NCI-H1105 (cell line): ENCODE measurements at places on chromosomes 7 and 10.

- DNase-seq, result no peak
These were observed 137.6 kb upstream of the CDK6 start for GRCh38 chr7:92973974-92974373.

- no peak for DNase-seq
These were observed 120.9 kb downstream of the PLXNA4 start for GRCh38 chr7:132455378-132455777.

GRCh38 chr7:26853788-26854393, 10.5 kb downstream of the SKAP2 start:
- DNase-seq, result peak; percentile 45

GRCh38 chr7:83204715-83205114, 42.0 kb upstream of the PCLO start:
- DNase-seq, result no peak

DNA sequence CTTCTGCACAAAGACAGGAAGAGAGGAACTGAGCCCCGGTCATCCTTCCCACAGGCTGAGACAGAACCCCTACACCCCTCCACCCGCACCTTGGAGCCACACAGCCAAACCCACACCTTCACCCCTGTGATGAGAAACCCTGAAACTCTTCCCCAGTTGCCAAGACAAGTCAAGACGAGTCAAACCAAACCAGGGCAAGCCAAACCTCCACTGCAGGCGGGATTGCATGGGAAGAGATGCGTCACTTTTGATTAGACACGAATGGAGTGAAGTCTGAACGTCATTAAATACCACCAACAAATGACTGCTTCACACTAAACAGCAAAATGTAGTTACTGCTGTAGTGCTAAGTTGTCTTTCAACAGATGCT, 73.8 kb downstream of the PRPF18 start:
- DNase-seq, result no peak

DNA sequence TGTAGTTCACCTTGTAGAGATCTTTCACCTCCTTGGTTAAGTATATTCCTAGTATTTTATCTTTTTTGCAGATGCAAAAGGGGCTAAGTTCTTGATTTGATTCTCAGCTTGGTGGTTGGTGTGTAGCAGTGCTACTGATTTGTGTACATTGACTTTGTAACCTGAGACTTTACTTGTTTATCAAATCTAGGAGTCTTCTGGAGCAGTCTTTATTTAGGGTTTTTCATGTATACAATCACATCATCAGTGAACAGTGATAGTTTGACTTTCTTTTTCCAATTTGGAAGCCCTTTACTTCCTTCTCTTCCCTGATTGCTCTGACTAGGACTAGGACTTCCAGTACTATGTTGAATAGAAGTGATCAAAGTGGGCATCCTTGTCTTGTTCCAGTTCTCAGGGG, 33.8 kb downstream of the GPR22 start:
- DNase-seq, result no peak

DNA sequence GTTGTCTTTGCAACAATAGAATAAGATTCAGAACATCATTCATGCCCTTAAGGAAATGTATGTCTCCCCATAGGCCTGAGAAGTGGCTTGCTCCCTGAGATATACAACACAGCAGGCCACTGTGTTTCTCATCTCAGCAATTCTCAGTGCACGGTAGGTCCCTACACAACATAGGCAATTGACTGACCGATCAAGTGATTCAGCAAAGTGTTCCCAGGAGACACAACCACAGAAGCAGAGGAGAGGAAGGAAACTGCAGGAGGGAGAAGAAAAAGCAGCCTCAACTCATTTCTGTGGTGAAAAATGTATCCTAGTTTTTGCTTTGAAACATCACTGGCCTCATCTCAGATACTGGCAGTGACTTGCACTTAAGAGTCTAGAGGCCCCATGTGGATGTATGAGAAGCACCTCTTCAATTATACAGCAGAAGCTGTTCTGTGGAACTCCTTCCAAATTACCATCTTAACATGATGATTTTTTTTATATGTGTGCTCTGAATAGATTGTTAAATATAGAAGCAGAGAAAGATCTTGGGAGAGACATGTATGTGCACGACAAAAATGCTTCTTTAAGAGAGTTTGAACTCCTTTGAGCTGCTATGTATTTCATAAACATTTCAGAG, 306.8 kb downstream of the XPNPEP1 start:
- DNase-seq, result no peak

GRCh38 chr10:131134001-131134576, 177.4 kb downstream of the TCERG1L start:
- no peak for DNase-seq

DNA sequence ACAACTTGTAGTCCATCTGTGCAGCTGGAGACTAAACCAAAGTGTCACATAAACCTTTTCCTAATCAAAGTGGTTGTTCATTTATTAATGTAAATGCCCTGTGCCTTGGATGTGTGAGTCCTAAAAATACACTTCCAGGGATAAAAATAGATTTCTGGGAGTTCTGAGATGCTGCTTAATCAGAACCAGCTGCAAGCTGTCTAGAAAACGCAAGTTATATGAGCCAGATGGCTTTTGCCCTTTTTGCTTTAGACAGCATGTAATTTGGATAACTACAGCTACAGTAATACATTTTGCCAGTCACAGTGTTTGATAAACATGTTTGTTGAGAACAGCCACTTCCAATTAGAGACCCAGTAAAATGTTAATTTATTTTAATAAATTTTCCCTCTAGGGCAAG, 185.1 kb upstream of the PRPS1L1 start:
- no peak for DNase-seq

GRCh38 chr7:47634273-47634672, 52.4 kb upstream of the TNS3 start:
- no peak for DNase-seq

GRCh38 chr10:73625004-73625883, 16.0 kb downstream of the MYOZ1 start:
- DNase-seq, result peak; percentile 4

GRCh38 chr7:11552676-11553296, 279.2 kb downstream of the THSD7A start:
- DNase-seq, result no peak

GRCh38 chr7:16728811-16729210, 24.7 kb upstream of the TSPAN13 start:
- no peak for DNase-seq

DNA sequence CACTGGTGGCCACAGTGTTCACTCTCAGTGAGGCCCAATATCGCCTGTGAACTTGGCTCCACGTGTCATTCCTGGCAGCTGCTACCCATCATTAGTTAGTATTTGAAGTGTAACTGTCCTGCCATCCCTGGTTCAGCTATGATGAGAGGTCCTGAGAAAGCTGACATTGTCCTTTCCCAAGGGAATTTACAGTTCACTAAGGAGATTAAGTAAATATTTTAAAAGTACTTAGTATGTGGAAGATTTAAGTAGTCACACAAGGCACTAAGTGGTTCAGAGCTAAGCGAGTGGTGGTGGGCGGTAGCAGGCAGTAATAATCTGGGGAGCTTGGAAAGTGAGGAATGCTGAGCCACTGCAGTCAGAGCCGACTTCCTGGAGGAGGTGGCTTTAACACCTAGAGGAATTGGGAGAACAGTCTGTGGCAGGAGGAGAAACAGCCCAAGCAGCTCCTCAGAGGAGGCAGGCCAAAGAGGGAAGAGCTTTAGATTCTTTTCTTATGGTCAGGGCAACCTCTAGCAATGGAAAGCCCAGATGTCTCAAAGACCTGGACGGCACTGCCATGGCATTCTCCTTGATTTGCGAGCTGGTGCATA, 519.7 kb downstream of the LRMDA start:
- no peak for DNase-seq

DNA sequence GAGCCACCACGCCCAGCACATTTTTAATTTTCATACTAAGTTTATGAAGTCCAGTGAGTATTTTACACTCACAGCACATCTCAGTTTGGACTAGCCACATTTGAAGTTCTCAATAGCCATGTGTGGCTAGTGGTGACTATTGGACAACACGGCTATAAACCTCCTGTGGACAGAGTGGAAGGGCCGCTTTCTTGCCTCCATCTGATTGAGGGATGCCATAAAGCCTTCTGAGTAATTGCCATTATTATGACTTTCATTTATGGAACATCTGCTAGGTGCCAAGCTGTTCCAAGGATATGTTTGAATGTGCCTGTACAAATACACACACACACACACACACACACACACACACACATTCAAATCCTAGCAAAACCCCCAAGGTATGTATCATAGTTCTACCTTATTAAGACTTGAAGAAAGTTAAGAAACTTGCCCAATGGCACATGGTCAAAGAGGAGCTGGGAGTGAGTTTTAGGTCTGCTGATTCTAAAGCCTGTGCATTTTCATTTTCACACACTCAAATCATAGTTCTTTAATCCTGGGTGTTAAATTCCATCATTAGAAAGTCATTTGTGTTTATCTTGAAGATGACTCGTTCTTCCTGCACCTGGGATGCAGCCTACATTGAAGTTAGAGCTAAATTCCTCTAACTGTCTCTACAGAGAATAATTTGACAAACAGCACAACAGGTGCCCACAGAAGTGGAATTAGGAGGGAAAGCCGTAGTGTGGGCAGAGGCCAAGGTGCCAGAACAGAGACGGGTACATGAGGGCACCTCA, 143.3 kb downstream of the PKD1L1 start:
- DNase-seq, result no peak
